Stimulated activated CD8-positive, alpha-beta memory T cell treated with anti-CD3 and anti-CD28 coated beads, Interleukin-4, amount 100 ng/mL, for 1 hour (primary cell): ENCODE measurements at places on chromosomes 13 and 19.
A peak's percentile ranks its signal among the peaks of the same experiment; 100 is the strongest.

- no peak for DNase-seq
Measured at GRCh38 chr19:10510301-10510802, 6.9 kb downstream of the S1PR5 start.

GRCh38 chr13:86826232-86826631, 844.9 kb upstream of the SLITRK5 start:
- DNase-seq = no peak

GRCh38 chr19:39802958-39803357, 24.3 kb downstream of the LEUTX start:
- no peak for DNase-seq

GRCh38 chr19:41876847-41877832, at the start of gene CD79A:
TSS of gene CD79A (plus strand) at chr19:41877279. CDS start at chr19:41877305, 26 bp downstream.
- no peak for DNase-seq

DNA sequence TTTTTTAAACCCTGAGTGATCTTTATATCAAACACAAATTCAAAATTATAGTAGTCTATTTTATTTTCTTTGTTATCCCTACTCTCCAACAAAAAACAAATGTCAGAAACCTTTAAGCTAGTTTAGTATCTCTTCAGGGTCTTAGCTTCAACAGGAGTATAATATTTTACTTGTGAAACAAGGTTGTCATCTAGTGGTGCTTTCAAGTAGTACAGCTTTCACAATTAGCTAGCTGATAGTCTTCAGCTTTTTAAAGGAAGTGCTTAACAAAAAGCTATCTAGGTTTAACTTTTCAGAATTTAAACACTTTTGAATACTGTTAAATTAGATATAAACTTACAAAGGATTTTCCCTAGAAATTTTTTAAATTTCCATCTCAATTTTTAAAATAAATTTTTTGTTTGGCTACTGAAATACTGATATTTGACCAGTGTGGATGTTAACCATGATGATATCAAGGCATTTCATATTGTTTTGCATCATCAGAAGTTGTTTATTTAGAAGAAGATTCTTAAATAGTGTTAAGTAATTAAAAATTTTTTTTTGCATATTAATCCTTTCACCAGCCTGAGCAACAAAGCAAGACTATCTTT, 34.2 kb downstream of the TDRD3 start:
- DNase-seq = no peak

- no peak for DNase-seq
Measured at GRCh38 chr19:12749938-12750521, 1.6 kb upstream of the BEST2 start.

DNA sequence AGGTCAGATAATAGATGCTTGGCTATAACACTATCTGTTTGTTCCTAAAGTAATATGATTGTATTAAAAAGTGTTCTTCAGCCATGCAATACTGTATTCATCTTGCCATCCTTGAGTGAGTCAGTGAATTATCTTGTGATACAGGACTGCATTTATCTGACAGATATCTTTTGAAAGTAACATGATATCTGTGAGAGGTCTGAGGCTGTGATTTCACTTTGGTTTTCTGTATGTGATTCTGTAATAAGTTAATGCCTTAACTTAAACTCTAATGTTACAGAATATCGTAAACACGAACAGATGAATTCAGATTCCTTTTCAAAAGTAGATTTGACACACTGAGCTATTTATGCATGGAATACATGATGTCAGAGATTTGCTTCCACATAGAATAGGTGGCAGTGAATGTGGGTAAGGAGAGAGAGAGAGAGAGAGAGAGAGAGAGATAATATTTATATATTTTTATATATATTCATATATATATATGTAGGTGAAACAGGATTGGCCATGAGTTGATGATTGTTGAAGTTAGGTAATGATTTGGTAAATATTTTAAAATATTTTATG, 97.9 kb upstream of the RNF113B start:
- no peak for DNase-seq

DNA sequence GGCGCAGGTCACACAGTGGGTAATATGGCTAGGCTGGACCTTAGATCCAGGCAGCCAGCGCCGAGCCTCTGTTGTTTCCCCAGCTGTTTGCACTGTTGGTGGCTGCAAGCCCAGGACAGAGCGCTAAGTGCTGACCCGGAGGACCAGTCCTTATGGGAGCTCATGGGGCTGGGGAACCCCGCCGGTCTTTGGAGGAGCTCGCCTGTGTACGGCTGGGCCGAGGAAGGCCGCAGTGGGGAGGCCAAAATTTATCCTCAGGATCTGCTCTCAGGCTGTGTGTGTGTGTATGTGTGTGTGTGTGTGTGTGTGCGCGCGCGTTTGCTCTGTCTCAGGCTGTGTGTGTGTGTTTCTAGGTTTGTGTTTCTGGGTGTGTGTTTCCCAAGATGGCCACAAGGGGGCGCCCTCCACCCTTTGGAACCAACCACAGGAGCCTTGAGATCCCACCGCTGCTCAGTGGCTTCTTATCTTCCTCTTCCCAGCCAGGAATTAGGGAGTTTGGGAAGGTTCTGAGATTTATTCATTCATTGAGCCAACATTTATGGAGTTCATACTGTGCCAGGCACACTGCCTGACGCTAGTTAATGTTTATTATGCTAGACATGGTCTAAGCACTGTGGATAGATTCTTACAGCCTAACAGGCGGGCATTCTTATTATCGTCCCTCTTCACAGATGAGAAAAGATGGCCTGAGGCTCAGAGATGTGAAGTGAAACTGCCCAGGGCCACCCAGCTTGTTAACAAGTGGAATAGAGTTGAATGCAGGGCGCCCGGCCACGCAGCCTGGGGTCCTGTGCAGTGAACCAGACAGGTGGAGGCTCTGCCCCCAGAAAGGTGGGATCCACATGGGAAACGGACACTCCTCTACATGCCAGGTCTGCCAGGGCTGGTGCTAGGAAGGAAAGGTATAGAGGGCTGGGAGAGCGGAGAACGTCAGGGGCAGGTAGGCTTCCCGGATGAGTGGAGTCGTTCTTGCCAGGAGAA, 13.0 kb downstream of the PGLYRP1 start:
- DNase-seq = peak; percentile 37

GRCh38 chr19:55197528-55197927, 11.8 kb downstream of the PTPRH start:
- DNase-seq = no peak

DNA sequence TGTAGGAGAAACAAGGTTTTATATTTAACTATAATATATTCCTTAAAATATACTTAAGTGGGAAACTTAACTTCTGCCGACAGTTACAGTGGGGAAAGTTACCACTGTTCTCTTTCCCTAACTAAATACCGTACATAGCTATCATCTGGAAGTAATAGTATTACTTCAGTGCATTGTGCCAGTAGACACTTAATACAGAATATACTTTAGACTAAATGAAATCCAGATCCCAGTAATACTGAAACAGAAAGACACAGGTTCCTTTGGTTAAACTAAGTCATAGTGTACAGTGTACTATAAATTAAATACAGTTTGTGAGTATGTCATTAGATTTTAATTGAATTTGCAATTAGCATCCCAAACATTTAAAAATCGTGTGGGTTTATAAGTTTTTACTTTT, 107.5 kb downstream of the PCCA start:
- DNase-seq = no peak

GRCh38 chr13:113534236-113534860, 43.8 kb upstream of the DCUN1D2 start:
- no peak for DNase-seq

DNA sequence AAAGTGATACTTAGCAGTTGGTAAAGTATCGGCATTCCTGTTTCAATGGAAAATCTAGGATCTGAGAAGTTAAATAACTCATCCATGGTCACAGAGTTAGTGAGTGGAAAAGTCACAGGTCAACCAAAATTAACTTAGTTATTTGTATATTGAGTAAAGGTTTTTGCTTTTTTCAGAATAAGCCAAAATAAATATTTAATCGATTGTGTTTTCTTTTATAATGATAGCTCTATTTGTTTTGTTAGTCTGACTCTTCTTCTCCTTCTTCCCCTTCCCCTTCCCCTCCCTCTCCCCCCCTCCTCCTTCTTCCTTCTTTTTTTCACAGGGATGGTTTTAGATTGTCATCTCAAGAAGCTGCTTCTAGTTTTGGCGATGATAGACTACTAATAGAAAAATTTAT, 173.5 kb downstream of the PCCA start:
- no peak for DNase-seq

- no peak for DNase-seq
Measured at GRCh38 chr13:96636001-96636709, 358.1 kb downstream of the OXGR1 start.

- no peak for DNase-seq
Measured at GRCh38 chr13:44312834-44313551, 60.6 kb upstream of the SERP2 start.
